Stimulated activated CD8-positive, alpha-beta memory T cell treated with anti-CD3 and anti-CD28 coated beads, Interleukin-2, amount 100 ng/mL, for 48 hours (primary cell): ENCODE measurements at places on chromosomes 16 and 17.

DNA sequence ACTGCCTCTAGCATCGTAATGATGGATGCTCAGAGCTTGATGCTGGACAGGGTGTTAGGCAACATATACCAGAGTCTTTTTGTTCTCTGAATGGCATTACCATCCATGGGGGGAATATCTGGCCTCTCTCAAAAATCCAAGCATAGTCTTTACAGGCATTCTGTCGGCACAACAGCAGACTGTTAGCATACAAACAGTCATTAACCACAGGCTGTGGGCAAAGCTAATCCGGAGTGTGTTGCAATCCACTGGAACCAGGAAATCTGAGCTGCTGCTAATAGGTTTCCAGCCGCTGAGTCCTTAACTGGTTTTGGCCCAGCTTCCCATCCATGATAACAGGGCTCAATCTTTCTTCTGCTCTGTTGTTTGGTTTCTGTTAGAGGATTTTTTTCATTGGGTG, 371.9 kb downstream of the HS3ST3B1 start:
- no peak for DNase-seq

DNA sequence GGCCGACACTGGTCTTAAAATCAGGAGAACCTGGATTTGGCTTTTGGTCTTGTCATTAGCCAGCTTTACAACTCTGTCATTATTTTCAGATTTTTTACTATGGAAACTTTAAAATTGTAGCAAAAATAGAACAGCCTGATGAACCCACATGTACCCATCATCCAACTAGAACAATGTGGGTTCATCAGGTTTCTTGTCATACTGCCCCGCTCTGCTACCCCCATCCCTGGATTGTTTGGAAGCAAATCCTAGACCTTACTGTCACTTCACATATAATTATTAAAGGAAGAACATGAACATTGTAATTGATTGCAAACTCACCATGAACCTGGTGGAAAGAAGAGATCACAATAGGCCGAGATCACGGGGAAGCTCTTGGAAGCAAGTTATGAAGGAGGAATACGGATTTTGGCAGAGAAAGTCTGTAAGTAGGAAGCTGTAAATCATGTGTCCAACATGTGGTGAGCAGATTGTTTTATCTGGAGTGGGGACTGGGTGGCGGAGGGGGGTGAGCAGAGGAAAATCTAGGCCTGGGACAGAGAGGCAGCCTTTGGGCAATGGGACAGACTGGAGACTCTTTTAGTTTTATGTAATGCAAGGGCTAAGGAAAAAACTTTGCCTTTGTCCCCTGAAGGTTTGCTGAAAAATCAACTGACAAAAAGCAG, 67.0 kb downstream of the PITPNC1 start:
- no peak for DNase-seq

- DNase-seq = no peak
Measured at GRCh38 chr17:44565866-44566443, 8.7 kb downstream of the FZD2 start.

DNA sequence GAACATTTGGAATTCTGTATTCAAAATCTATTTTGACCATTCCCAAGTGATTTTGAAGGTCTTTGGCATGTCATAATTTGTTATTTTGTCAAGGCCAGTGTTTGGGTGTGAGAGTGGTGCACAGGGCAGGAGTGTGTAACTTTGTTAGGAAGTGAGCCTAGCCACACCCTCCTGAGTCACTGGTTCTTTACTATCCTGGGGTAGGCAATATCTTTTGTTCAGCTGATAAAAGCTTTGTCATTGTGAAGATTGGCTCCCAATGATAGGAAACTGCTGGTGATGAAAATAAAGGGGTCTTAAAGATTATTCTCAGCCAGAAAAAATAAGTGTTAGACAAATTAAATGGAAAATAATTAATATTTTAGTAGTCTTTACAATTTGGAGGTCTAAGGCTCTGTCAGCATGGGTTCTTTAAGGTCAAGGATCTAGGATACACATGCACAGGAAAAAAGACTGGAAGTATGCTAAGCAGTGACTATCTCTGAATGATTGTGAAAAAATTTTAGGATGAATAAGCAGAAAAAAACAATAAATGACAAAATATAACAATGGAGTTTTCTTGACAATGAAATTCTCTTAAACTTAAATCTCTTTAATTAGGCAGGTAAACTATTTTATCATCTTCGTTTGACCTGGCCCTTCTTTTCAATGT, 5.1 kb downstream of the UBN1 start:
- DNase-seq = no peak

- DNase-seq = no peak
Measured at GRCh38 chr16:79018650-79019429, 581.7 kb downstream of the MAF start.

GRCh38 chr16:89924925-89925307, 1.8 kb downstream of the TUBB3 start:
- DNase-seq = no peak

DNA sequence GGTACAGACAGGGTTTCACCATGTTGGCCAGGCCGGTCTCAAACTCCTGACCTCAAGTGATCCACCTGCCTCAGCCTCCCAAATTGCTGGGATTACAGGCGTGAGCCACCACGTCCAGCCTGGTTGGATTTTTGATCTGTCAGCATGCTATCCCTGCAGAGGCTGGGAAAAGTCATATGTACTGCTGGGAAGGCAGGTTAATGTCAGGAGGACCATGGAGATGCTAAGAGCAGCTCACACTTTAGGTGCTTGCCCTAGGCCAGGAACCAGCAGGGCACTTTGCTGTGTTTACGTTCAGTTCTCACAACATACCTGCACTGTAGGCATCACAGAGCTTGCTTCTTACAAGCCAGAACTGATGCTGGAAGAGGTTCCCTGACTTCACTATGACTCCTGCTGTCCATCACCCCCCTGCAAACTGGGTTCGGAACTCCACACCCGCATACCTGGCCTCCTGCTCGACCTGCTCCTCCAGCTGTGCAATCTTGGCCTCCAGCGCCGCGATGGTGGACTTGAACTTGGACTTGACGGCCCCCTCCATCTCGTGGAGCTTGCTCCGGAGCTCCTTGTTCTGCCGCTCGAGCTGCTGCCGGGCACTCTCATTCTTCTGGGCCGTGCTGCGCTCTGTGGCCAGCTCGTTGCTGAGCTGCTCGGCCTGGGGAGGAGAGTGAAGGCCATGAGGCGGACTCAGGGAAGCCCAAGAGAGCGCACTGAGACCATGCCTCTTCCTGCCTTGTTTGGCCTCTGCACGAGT, 66.8 kb downstream of the NDE1 start:
- DNase-seq = no peak
